Uterus (tissue), 4 donors: ENCODE measurements at places on chromosomes 3 and 15. TPM values are rescaled to one million over a fixed set of nuclear protein-coding genes. Genes with fewer than 3 reads are reported as not detected.

DNA sequence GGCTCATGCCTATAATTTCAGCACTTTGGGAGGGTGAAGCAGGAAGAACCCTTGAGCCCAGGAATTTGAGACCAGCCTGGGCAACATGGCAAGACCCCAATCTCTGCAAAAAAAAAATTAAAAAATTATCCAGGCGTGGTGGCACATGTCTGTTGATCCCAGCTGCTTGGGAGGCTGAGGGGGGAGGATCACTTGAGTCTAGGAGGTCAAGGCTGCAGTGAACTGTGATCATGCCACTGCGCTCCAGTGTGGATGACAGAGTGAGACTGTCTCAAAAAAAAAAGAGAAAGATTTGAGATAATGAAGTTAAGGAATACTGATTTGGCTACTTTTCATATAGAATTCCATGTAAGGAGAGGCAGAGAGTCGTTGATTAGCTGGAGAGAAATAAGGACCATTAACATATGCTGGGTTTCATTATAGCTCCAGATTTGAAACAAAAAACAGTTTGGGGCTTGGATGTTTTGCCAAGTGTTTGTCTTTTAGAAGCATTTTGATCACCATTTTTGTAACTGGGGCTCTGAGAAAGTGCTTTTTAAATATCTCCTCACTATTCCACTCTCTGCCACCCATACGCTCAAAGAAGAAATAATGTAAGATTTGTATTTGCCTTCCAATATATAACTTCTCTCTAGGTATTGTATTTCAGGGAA is 214.2 kb downstream of the FEZF2 start:
- H3K36me3 ChIP-seq = no peaks in the 10 kb centered on the region
- no peak for DNase-seq
- H3K27ac ChIP-seq = peak overlapping the region; percentile 41
- H3K4me3 ChIP-seq = no peak overlapping the region
- H3K4me1 ChIP-seq = no peaks in the 10 kb centered on the region

Gene GOLGA6L7
- not detected for total RNA-seq

DNA sequence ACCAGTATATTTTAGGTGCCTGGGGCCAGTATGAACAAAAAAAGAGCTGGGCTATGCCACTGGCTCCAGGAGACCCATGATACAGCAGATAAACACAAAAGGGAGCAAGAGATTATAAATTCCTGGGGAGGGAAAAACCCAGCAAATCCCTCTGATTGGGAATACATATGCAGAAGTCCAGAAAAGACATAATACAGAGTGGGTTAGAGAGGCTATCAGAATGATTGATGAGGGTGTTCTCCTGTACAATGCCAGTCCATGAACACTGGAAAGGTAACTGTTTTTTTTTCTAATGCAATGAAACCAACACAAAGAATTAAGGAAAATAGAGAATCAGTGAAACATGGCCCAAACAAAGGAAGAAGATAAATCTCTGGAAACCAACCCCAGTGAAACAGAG is 5.4 kb upstream of the VPS39 start:
- H3K27ac ChIP-seq = no peak overlapping the region
- no peak for DNase-seq
- H3K27me3 ChIP-seq = no peaks in the 10 kb centered on the region
- H3K36me3 ChIP-seq = no peaks in the 10 kb centered on the region

DNA sequence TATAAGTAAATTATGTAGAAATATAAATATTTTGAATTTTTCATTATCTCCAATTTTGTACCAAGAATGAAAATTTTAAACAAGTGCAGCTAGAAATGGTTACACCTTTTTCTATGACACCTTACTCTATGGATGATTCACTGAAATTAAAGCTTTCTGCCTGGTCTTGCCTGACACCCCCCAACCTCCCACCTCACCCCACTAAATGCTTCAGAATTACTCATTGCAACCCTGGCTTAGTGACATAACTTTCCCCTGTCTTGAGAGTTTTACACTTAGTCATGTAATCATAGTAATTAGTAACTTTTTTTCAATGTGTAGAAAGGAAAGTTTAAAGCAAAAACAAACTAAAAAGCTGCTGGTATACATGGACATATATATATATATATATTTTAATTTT is 42.0 kb upstream of the MEIS2 start:
- no peak overlapping the region for H3K4me3 ChIP-seq
- H3K27me3 ChIP-seq = no peaks in the 10 kb centered on the region
- H3K4me1 ChIP-seq = no peaks in the 10 kb centered on the region
- no peaks in the 10 kb centered on the region for H3K36me3 ChIP-seq

Gene SPATA12
- 0.21 TPM for total RNA-seq

Gene POMGNT2
- 103 TPM for total RNA-seq

GRCh38 chr3:18544146-18544545 is 119.0 kb upstream of the SATB1 start:
- H3K36me3 ChIP-seq = no peaks in the 10 kb centered on the region
- H3K27me3 ChIP-seq = no peaks in the 10 kb centered on the region
- no peak for DNase-seq

DNA sequence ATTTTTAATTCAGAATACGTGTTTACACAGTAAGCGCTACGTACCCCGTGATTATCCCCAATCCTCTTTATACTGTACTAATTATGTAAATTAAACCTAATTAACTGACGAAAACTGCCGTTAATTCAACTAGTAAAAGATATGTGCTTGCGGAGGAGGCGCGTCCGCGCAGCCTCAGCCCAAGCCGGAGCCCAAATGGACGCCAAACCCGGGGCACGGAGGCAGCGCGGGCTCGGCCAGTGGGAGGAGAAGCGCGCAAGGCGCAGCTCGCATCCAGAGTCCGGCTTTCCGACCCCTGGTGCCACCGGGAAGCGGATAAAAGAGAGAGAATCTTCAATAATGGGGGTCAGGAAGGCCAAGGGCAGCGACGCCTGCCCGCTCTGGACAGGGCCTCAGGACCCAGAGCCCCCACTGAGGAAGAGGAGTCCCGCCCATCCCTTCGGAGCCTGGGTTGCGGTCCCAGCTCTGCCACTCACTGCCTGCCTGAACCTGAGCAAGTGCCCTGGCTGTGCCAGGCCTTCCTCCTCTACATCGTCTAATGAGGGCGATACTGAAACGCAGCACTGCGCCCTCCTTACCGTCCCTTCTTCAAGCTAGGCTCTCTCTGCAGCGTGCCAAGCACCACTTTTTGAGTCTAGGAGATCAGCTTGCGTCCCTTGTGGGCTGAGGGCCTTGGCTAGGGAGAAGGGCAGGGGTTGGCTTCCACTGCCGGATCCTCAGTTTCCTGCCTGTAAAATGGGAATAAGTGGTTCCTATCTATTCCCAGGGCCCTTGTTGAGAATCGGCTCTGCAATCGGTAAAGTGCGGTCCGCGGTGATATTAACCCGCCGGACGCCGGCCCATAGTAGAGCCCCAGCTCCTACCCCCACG is 5.0 kb upstream of the SKOR1 start:
- H3K27ac ChIP-seq = no peak overlapping the region
- no peaks in the 10 kb centered on the region for H3K4me1 ChIP-seq
- H3K4me3 ChIP-seq = no peak overlapping the region

GRCh38 chr3:97981886-97982285 is 9.7 kb upstream of the RIOX2 start:
- H3K4me1 ChIP-seq = no peaks in the 10 kb centered on the region
- H3K4me3 ChIP-seq = no peak overlapping the region
- no peaks in the 10 kb centered on the region for H3K36me3 ChIP-seq
- no peaks in the 10 kb centered on the region for H3K27me3 ChIP-seq

DNA sequence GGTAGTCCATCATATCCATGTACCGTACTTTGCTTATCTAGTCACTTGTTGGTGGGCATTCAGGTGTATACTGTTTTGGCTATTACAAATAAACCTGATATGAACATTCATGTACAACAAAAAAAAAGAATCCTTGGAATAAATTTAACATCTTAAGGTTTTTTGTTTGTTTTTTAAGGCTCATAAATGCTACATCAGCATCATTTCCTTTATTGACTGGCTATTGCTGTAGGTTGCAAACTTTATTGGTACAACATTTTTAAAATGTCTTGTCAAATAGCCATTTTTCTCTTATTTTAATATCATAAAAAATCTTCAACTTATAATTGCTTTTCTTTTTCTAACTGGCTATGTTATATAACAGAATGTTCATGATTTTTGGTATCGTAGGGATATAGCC is 16.2 kb downstream of the DHFR2 start:
- H3K36me3 ChIP-seq = no peaks in the 10 kb centered on the region
- DNase-seq = no peak
- no peak overlapping the region for H3K27ac ChIP-seq

Gene XCR1
- total RNA-seq = 0.07 TPM

DNA sequence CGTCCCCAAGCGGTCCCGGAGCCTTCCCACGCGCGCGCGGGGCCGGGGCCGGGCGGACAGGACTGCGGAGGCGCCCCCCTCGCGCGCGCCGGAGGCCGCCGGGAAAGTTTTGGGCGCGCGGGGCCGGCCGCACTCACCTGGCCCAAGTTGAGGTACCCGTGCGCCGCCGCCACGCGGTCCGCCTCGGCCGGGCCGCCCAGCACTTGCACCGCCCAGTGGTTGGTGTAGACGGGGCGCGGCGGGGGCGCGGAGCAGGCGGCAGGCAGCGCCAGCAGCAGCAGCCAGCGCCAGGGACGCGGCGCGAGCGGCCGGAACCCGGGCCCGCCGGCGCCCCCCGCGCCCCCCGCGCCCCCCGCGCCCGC is 289 bp downstream of the PCSK6 start:
- no peaks in the 10 kb centered on the region for H3K27me3 ChIP-seq
- no peak overlapping the region for H3K4me3 ChIP-seq
- H3K27ac ChIP-seq = no peak overlapping the region

DNA sequence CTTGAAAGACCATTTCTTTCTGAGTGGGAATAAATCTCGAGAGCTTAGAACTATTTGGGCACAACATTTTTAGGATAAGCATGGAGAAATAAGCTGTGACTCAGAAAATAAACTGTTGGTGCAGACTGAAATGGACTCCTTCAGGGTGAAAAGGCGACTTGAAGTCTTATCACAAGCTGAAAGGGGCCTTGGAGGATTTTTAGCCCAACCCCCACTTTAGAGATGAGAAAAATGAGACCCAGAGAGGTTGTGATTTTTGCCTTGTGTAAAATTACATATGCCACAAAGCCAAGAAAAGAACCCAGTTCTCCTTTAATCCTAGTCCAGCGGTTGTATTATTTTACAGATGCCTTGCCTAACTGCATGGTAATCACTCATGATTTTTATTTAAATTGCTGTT is 1.5 kb downstream of the ATP1B3 start:
- H3K4me3 ChIP-seq = peak overlapping the region; percentile 55
- H3K36me3 ChIP-seq = no peaks in the 10 kb centered on the region
- peak overlapping the region; percentile 100 for H3K27ac ChIP-seq
- H3K27me3 ChIP-seq = no peaks in the 10 kb centered on the region

GRCh38 chr15:67843571-67844387 is 3.9 kb upstream of the RNU6-1 start:
- DNase-seq = peak; percentile 80
- H3K27ac ChIP-seq = peak overlapping the region; percentile 83
- no peaks in the 10 kb centered on the region for H3K27me3 ChIP-seq
- peaks cover 6% of the 10 kb centered on the region for H3K4me1 ChIP-seq
- H3K36me3 ChIP-seq = no peaks in the 10 kb centered on the region

GRCh38 chr3:41320953-41321641 is 121.8 kb downstream of the CTNNB1 start:
- H3K4me3 ChIP-seq = no peak overlapping the region
- DNase-seq = no peak
- no peaks in the 10 kb centered on the region for H3K36me3 ChIP-seq
- H3K27me3 ChIP-seq = no peaks in the 10 kb centered on the region
- no peaks in the 10 kb centered on the region for H3K4me1 ChIP-seq

DNA sequence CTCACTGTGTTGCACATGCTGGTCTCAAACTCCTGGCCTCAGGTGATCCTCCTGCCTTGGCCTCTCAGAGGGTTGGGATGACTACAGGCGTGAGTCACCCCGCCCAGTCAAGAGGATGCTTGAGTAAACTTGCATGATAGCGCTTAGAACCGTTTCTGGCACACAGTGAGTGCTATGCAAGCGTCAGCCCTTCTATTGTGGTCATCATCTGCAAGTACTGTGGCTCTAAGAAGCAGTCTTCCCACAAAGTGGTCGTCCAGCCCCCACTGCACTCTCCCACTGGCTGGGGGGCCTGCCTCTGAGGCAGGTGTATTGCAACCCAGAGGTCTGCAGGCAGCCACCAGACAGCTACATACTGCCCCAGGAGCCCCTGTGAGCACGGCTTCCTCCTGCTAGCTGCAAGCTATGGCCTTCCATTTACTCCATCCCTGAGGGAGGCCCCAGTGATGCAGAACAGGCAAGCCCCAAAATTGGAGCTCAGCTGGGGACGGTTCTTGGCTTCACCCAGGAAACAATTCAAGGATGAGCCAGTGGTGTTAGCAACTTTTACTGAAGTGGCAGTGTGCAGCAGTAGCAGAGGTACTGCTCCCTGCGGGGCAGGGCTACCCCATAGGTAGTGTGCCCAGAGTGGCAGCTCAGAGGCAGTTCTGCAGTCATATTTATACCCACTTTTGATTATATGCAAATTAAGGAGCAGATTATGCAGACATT is 95.4 kb downstream of the LSM3 start:
- no peak for DNase-seq
- no peak overlapping the region for H3K27ac ChIP-seq
- no peak overlapping the region for H3K4me3 ChIP-seq
- H3K27me3 ChIP-seq = no peaks in the 10 kb centered on the region
- no peaks in the 10 kb centered on the region for H3K36me3 ChIP-seq

- DNase-seq = no peak
- no peaks in the 10 kb centered on the region for H3K36me3 ChIP-seq
- H3K4me3 ChIP-seq = no peak overlapping the region
Measured at GRCh38 chr15:52133510-52134220, 21.1 kb upstream of the BCL2L10 start.

Gene MORC1
- not detected for total RNA-seq

DNA sequence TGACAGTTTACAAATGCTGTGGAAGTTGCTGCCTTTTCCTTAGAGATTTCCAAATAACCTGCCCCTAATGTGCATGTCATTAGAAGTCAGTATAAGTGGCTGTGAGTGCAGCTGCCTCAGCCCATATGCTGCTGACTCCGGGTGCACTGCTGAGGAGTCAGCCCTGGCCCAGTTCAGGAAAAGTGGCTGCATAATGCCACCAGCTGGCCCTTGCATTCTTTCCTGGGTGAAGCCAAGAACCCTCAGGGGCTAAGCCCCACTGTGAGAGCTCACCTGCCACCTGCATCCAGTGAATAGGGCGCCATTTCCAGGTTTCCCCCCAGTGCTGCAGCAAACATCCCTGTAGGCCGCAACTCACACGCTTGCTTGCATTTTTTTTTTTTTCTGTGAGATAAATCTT is 139.9 kb downstream of the TJP1 start:
- H3K36me3 ChIP-seq = no peaks in the 10 kb centered on the region
- H3K4me3 ChIP-seq = no peak overlapping the region
- no peaks in the 10 kb centered on the region for H3K27me3 ChIP-seq
- H3K27ac ChIP-seq = no peak overlapping the region
- no peak for DNase-seq
- H3K4me1 ChIP-seq = no peaks in the 10 kb centered on the region

GRCh38 chr3:126126811-126127431 is 43.0 kb upstream of the SLC41A3 start:
- no peaks in the 10 kb centered on the region for H3K36me3 ChIP-seq
- peak; percentile 11 for DNase-seq
- no peaks in the 10 kb centered on the region for H3K4me1 ChIP-seq
- H3K4me3 ChIP-seq = no peak overlapping the region

Gene EBLN2
- total RNA-seq = 9.2 TPM

Gene SLC22A14
- not detected for total RNA-seq
